EL (cell line): ENCODE measurements at places on chromosomes 5 and 9.

DNA sequence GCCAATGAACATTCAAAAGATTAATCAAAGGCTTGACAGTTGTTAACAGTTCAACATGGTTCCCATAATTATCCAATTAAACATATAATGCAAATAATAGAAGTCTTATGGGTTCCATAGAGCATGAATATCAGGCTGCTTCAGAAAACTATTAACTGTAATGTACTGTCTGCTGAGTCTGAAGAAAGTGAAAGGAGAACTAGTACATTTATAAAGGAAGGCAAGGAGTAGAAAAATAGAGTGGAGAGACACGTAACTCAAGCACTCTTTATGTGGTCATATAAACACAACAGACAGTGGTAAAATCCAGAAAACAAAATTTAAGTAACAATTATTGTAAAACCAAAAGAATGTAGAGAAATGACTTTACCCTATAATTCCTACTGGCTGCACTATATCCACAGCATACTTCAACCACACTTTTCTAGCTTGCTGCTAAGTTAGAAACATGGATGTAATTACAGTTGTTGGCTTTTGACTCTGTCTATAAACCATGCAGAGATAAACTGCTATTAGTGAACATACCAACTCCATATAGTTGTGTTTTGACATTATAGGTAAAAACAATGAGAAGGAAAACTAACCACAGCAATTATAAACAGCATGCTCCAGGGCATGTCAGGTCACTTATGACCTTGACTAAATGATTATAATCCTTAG is 32.7 kb downstream of the NFIB start:
- no peak for DNase-seq

DNA sequence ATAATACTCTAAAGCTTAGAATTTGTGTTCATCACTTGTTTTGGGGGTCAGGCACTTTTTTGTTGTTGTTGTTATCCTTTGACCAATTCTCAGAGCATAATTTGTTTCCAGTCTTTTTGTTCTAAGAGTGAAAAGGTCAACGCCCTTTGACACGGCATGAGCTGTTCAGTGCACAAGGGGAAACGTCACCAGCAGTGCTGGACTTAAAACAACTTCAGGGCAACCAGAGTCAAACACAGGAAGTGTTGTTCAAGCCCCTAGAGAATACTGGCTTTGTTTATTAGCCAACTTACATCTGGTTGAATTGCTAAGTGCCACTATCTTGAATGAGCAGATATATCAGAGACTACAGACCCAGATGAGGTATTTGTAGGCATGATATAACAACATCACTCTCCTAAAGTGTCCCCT is 368.9 kb downstream of the TMEM161B start:
- no peak for DNase-seq

DNA sequence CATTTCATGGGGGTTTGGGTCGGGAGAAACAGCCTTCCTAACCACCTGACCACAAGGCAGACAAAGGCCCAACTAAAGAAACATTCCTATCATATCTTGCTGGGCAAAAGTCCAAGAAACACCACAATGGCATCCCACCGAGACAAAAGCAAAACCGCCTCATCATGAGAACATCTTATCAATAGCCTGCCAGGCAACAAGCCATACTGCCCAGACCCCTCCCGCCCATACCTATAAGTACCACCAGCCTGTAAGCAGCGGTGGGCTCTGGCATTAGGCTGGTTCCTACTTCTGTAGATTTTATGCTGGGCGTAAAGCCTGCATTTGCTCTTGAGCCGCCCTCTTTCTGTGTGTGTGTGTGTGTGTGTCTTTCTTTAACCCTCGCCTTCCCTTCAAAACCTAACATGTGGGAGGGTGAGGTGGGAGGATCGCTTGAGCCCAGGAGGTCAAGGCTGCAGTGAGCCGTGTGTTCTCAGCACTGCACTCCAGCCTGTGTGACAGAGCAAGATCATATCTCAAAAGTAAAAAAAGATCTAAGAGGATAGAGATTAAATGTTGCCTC is 56.9 kb downstream of the PDE6A start:
- DNase-seq = peak; percentile 94

DNA sequence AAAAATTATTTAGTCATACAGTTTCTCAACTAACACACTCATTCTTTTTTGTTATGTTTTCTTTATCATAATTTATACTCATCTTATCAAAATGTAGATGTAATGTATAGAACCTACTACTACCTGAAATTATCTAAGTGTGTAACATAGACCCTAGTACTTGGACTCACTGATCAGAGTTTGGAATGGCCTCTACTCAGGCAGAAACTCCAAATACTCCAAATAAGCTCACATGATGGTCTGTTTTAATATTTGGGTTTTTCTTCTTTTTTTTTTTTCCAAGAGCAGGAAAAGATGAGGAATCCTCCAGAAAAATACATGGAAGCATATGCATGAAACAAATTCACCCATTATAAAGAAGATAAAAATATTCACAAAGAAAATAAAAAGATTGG is 126.3 kb downstream of the PDE4D start:
- DNase-seq = no peak

GRCh38 chr5:5341531-5342292 is 80.8 kb upstream of the ICE1 start:
- peak; percentile 87 for DNase-seq

DNA sequence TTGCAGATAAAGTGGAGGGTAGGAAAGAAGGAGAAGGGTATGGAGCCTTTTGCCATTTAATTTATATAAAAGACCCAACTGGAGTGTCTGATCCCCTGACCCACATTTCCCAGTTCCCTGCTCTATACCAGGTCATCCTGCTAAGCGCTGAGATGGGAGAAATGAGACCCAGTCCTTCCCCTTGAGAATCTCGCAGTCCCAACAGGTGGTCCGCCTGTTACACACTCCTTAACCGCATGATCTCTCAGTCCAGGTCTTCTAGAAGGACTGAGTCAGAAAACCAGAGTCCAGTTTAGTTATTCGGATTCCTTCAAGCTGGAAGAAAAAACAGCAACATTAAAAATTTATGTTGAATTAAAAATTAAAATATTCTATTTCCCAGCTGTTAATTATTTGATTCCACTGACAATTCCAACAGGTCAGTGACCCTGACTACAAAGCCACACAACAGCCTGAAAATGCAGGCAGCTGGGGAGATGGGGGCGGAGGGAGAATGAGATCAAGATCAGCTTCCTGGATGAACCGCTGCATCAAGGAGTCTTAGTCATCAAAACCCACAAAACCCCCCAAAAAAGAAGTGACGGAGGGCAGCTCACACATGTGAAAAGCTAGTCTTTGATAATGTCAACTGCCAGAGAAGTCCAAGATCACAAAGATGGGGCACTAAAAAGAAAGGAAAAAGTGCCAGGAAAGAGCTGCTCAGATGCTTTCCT is 44.0 kb downstream of the GGTA1 start:
- DNase-seq = no peak

GRCh38 chr9:121895818-121896544 is 197.1 kb downstream of the TTLL11 start:
- DNase-seq = peak; percentile 29

DNA sequence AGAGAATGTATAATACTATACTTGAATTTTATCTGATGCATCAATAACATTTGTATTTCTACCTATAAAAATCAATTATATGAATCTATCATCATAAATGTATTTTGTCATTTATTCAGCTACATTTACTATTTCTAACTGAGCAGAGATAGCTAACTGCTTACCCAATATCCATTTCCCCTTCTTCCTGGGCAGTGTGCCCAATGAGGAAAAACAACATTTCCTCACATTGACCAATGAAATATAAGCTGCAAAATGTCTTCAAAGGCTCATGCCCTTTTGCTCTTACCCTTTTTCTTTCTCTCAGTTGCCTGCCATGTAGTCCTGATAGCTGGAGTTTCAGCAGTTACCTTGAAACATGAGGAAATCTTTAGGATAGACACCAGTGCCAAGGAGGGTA is 385.8 kb upstream of the PCSK5 start:
- no peak for DNase-seq

- DNase-seq = no peak
These were observed 90.3 kb downstream of the SH3GL2 start for GRCh38 chr9:17669206-17669605.

- no peak for DNase-seq
These were observed at the start of gene CDH9 for GRCh38 chr5:27038476-27038875. CDH9 (minus strand) TSS chr5:27038586; CDS start chr5:26988333, 50,253 bp downstream.

DNA sequence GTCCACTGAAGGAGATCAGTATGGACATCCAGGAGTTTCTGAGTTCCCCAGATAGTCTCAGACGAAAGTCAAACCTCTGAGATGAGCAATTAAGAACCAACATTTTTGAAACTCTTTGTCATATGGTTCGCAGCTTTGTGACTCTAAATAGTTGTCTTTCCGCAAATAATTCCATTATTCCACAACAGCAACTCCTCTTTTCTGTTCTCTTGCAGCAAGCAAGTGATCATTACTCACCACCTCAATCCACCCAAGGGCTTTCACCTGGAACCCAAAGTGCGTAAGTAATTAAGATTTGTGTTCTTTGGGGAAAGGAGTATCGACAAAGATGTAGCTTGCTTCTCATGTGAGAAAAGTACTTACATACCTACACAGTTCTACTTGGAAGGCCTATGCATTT is 15.6 kb downstream of the MTX3 start:
- no peak for DNase-seq

GRCh38 chr9:71308454-71308853 is 187.0 kb upstream of the TRPM3 start:
- DNase-seq = no peak

GRCh38 chr9:18700714-18701113 is 226.8 kb downstream of the ADAMTSL1 start:
- no peak for DNase-seq

DNA sequence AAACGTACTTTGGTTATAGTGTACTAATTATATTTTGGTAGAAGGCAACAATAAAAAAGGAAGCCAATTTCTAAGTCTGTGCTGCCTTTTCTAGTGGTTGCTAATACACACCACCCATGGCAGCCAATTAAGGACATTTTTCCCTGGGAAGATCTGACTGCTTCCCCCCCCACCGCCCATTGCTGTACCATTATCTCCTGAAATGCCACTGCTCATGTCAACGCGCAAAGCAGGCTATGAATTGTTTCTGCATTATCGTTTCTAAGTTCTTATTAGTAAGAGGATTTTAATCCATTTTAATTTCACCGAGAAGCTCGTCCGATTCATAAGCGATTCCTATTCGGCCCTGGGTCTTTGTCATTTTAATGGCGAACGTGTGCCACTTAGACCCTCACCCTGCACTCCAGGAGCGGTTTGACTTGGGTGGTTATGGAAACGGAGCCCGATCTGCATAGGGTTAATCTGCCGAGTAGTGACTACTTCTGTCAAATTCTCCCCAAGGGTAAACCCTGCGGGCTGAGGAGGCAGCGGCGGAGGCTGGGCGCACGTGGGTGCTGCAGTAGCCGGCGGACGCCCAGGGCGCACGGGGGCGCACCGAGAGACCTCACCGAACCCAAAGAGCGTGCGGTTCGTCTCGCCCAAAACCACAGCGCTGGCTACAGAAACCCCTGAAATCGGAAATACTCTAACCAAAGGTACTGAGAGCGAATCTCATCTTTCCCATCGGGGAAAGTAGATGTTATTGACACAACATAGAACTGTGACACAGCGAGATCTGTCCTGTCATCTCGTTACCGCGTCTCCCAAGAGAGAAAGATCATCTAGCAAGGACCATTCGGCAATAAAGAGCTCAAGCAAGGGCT is 55.8 kb upstream of the SHC3 start:
- DNase-seq = peak; percentile 19

GRCh38 chr5:158436271-158437065 is 577.5 kb upstream of the CLINT1 start:
- no peak for DNase-seq

DNA sequence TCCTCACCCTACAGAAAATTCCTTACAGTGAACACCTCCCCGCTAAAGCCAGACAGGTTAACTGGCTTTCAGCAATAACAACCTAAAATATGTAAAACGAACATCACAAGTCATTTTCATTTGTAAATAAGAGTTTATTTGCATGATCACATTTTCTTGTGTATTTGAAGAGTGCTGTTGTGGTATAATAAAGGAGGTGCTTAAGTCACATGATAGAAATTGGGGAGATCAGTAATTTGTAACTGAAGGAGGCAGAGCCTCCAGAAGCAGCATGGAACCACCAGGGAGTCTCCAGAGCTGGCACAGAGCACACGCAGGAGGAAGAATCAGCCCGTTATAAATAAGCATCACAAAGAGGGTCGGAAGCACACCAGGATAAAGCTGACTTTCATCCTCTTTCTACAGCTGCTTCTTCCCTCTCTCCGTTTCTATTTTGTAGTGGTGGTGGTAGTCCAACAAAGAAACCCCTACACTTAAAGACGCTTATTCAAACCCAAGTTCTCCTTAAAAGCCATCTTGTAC is 210.6 kb downstream of the MAPKAP1 start:
- DNase-seq = no peak

- DNase-seq = no peak
These were observed 217.2 kb upstream of the WWC1 start for GRCh38 chr5:168073991-168074800.

DNA sequence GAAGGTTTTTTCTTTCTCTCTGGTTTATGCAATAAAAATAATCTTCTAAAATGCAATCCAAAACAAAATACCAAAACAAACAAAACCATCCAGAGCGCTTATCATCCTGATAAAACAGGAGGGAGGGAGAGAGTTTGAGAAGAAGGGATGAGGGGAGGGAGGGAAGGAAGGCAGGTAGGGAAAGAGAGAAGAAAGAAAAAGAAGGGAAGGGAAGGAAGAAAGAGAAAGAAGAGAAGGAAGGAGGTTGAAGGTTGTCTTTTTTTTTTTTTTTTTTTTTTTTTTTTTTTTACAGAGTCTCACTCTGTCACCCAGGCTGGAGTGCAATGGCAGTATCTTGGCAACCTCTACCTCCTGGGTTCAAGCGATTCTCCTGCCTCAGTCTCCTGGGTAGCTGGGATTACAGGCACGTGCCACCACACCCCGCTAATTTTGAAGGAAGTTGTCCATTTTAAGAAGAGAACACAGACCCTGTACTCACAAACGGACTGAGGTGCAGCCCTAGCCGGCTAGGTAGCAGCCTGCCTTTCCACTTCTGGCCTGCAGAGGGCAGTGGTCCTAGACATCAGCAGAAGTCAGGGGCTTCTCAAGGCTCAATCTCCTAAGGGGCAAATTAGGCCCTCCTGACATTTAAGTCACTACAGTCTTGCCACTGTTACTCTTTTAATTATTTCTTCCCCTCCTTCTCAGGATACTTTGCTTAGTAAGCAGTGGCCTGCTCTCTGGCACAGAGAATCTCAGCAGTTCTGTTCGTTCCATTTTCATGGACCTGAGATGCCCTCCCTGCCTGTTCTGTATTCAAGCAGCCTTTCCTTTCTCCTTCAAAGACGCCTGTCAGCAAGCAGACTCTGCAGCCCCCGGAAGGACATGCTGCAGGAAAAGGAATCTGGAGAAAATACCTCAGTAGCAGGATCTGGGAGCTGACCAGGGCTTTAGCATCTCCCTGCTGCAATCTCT is 76.4 kb downstream of the EPB41L4B start:
- peak; percentile 69 for DNase-seq

- no peak for DNase-seq
These were observed 145.6 kb upstream of the POC5 start for GRCh38 chr5:75862872-75863271.

GRCh38 chr9:17065062-17065461 is 69.8 kb upstream of the CNTLN start:
- DNase-seq = no peak

DNA sequence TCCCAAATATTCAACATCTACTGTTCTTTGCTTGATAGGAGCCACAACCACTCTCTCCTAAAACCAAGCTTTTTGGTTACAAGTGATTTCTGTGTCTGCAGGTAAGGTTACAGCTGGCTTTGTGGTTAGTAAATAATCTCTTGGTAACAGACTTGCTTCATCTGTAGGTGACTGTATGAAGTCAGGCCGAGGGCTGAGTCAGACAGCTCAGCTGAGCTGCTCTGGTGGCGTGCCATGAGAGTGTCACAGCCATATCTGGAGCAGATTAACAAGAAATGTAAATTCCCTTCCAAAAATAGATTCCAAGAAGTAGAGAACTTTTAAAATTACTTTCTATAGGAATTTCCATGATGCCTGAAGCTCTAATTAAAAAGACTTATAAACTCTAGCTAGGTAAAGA is 23.7 kb upstream of the TAS2R1 start:
- peak; percentile 84 for DNase-seq
